ENCODE measurements at places on chromosomes 11 and 22.

GRCh38 chr11:66268952-66269905, 790 bp downstream of the RAB1B start:
- no peak for DNase-seq

- no peak for DNase-seq
Measured at GRCh38 chr11:3134651-3135480, 30.2 kb downstream of the OSBPL5 start.

GRCh38 chr11:48037709-48038468, 57.5 kb downstream of the PTPRJ start:
- DNase-seq, result no peak

- DNase-seq, result no peak
Measured at GRCh38 chr11:123086305-123086704, 24.4 kb upstream of the HSPA8 start.

DNA sequence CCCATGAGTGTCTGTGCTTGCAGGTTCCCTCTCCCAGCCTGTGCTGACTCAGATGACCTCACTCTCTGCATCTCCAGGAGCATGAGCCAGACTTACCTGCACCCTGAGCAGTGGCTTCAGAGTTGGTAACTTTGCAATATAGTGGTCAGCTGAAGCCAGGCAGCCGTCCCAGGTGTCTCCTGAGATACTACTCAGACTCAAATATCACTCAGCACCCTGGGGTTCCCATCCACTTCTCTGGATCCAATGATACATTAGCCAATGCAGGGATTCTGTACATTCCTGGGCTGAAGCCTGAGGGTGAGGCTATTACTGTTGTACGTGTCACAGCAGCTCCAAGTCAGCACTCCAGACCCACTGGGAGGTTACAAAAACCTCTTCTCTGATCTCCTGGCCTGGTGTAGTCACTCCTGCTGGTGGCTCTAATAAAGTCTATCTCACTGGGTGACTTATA, 87.8 kb upstream of the TOP3B start:
- no peak for DNase-seq

DNA sequence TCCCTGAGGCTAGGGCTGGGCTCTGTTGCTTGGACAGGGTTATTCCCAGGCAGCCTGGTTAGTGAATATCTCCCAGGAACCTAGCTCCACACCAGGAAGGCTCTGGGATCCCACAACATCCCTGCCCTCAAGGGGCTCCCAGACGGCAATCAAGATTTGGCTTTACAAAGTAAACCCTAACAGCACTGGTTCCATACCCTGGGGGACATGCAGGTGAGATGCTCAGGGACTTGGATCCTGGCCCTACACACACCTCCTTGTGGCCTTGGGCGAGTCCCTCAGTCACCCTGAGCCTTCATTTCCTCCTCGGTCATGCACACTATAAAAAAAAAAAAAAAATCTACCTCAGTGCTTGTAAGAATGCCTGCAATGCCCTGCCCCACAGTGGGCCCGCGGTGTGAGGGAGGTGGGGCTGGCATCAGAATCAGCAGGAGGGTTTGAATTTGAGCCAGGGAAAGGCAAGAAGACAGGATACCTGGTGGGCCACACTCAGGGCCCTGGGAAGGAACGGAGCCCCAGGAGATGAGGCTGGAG, 86.3 kb downstream of the MORC2 start:
- DNase-seq, result no peak

GRCh38 chr11:8757047-8757446, 74.5 kb downstream of the RPL27A start:
- no peak for DNase-seq

DNA sequence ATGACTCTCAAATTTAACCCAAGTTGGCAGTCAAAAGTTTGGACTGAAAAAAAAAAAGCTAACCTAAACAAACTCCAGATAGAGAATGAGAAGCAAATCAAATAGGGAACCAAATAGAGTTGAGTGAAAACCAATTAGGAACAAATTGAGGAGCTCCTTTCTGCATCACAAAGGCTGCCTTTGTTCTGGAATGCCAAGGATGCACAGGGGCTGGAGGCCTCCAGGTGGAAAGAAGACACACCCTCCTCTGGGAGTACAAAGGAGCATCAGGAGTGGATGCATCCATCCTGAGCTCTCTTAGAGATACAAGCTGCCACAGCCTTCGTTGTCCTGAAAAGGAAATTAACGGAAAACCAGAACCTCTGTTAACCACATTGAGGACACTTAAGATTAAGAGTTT, 73.3 kb downstream of the MRGPRX1 start:
- no peak for DNase-seq

- no peak for DNase-seq
Measured at GRCh38 chr22:37968452-37969251, 15.2 kb downstream of the POLR2F start.

GRCh38 chr11:107018219-107018901, at the start of gene GUCY1A2:
GUCY1A2 (minus strand) TSS chr11:107018476; CDS start chr11:107018055, 421 bp downstream.
- no peak for DNase-seq

DNA sequence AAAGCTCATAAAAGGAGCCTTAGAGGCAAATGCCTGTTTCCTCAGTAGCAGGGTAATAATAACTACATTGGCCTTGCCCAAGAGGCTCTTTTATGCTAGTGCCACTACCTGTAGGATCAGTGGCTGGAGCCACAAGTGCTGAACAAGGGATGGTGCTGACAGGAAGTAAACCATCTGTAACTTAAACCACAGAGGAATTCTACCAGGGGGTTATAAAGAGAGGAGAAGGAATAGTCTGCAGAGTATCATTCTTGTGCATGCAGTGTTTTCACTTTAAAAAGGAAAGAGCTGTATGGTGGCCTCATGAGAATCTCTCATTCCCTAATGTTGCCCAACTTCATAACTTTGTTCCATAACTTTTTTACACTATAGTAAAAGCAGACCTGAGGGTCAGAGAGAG, 168.1 kb downstream of the DBX1 start:
- DNase-seq, result no peak

DNA sequence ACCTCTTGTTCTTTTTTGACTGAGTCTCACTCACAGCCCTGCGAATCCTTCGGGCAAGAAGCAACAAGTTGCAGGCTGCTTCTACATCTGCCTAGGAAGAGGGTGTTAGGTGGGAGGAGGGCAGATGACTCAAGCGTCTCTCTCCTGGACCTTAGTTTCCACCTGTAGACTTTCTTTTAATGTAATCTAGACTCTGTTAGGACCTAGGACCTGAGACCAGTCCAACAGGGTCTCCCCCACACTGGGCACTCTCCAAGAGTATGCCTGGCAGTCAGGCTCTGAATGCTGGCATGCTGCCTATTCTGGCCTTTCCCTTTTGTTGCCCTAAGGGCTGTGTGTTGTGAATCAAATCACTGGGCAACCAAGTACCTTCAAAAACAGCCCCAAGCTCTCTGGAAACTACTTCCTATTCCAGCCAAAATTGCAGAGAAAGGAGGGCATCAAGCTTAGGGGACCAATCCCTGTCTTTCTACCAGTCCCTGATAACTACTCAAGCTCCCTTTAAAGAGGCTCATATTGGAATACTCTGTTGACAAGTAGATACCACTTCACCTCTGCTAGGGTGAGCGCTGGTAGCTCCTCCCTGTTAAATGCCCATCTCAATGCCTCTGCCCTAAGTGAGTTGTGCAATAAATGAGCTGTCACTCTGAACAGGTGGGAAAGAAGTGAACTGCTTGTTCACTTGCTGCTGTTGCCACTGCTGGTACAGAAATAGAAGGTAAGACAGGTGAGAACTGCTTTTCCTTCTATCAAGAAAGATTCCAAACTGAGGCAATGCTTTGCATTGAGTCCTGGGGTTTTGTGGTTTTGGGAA, at the start of gene BBOX1:
Gene BBOX1, plus strand, starts transcription at position 514 of the 814 bp plus-strand sequence. CDS start 14,616 bp downstream, outside the sequence.
- DNase-seq, result no peak

- no peak for DNase-seq
Measured at GRCh38 chr11:111359223-111360149, 19.6 kb downstream of the POU2AF1 start.

GRCh38 chr11:46353698-46354097, 6.4 kb downstream of the DGKZ start:
- no peak for DNase-seq

DNA sequence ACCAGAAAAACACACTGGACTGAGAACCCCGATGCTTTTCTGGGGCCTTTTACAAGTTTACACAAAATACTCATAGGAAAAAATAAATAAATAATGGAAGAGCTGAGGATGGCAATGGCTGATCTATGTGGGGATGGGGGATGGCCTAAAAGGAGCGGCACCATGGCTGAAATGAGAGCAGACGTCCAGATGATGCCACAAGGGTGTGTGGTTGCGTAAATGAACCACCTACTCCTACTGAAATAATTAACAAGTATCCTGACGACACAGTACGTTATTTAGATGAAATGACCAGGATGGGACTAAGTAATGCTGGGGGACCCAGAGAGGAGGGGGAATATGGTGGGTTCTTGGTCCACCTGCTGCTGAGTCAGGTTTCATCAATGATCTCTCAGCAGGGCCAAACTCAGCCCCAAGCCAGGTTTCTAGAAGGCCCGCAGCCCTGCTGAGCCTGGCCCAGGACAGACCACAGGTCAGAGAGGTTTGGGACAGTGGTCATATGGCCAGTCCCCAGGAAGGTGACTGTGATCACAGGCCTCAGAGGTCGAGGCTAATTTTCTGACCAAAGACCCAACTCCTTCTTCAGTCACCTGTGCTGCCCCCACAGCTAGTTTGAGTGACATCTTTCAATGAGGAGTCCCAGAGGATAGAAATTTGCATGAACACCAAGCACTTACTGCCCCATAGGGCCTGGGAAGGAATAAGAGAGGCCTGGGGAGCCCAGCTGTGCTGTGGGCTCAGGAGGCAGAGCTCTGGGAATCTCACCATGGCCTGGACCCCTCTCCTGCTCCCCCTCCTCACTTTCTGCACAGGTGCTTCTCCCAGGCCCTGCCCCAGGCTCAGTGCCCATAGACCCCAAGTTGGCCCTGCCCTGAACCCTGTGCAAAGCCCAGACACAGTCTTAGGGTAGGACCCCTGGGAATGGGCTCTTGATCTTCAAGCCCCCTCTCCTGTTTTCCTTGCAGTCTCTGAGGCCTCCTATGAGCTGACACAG, 76.3 kb upstream of the IGLL5 start:
- no peak for DNase-seq

DNA sequence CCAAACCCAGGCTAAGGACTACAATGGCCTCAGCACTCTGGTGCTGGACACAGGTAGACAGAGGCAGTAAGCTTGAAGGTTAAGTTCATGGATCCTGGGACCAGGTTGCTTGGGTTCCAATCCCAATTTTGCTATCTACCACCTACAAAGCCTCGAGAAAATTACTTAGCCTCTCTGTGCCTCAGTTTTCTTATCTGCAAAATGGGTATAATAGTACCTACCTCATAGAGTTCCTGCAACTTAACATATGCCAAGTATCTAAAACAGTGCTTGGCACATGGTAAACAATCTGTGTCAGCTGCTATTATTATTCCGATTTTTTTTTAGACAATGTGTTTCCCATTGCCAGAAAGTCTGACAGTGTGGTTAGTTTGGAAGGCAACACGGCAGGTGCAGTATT, 37.5 kb downstream of the SYN3 start:
- DNase-seq, result no peak

- no peak for DNase-seq
Measured at GRCh38 chr11:33753304-33753967, 17.2 kb upstream of the CD59 start.

Measured in effector CD4-positive, alpha-beta T cell (primary cell).